GM19239 (cell line): ENCODE measurements at places on chromosomes 16 and 17.

- DNase-seq: no peak
Observed at GRCh38 chr16:67552476-67552875, 9.8 kb upstream of the CTCF start.

GRCh38 chr17:48915459-48916282 lies 7.5 kb downstream of the UBE2Z start:
- no peak for DNase-seq

- DNase-seq: no peak
Observed at GRCh38 chr17:43219746-43220380, 8.2 kb downstream of the TMEM106A start.

GRCh38 chr16:17072104-17072503 lies 398.7 kb downstream of the XYLT1 start:
- no peak for DNase-seq

DNA sequence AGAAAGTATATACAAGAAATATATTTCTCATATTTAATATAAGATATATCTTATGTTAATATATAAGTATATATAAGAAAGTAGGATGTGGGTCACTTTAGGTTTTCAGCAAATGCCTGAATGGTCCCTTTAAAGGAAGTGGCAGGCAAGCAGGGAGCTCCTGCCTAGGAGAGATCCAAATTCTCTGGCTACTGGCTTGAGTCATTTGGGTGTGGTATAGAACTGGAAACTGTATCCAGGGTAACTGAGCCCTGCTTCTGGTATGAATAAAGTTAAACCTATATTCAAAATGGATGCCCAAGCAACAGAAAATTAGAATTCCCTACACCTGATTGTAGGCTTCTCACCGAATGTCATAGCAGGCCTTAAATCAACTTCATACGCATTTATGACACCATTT lies 144.4 kb downstream of the ZNF18 start:
- DNase-seq: no peak

DNA sequence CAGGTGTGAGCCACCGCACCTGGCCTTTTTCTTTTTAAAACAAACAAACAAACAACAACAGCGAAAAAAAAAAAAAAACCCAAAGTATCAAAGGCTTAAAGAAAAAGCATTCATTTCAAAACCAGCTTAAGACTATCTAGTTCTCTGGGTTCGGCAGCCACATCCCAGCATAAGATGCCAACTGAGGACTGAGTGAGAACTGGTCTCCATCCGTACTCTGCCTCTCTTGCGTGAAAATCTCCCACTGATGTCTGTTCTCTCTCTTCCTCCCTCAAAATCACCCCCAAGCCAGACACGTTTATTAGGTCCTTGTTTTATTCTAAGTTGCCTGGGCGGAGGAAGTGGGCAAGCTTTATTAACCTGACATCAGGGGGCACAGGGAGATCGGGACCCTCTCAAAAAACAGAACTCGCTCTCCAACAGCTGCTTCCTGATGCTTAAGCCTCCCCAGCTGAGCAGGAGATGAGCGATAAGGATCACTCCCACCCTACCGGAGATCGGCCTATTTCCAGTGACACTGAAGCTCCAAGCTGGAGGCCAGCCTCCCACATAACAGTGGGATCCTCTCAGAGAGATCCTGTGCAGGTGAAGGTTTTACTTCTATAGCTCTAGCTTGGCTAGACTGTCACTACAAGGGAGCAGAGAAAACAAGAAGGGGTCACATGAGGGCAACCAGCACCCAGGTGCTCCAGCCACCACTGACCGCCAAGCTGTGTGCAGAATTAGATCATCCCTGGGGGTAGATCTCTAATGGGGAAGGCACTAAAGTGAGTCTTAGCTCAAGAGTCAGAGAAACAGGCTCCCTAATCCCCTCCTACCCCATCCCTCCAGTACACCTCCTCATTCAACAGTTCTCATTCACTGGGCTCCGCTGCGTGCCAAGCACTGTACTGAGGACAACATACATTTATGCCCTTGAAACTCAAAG lies 13.6 kb downstream of the CDC42EP4 start:
- DNase-seq: no peak

- peak; percentile 65 for DNase-seq
Observed at GRCh38 chr17:78173097-78173715, 4.8 kb downstream of the SYNGR2 start.

DNA sequence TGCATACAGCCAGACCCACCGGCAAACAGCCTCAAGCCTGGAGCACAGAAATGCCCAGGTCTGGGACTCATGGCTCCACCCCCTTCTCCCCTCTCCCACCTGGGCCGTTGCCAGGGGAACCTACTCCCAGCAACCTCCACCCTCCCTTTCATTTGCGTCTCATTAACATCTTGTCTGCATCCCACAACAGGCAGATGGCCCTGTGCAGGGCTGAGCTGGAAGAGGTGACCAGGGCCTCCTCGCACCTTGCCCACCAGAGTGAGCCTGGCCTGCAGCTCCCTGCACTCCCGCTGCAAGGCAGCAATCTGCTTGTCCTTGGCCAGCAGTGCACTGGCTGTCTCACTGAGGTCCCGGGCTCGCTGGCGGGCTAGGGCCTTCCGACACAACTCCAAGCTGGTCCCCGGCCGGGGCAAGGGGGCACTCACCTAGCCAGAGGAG lies 3.3 kb downstream of the TSPOAP1 start:
- no peak for DNase-seq

- DNase-seq: no peak
Observed at GRCh38 chr17:76523084-76524037, 14.1 kb downstream of the CYGB start.

DNA sequence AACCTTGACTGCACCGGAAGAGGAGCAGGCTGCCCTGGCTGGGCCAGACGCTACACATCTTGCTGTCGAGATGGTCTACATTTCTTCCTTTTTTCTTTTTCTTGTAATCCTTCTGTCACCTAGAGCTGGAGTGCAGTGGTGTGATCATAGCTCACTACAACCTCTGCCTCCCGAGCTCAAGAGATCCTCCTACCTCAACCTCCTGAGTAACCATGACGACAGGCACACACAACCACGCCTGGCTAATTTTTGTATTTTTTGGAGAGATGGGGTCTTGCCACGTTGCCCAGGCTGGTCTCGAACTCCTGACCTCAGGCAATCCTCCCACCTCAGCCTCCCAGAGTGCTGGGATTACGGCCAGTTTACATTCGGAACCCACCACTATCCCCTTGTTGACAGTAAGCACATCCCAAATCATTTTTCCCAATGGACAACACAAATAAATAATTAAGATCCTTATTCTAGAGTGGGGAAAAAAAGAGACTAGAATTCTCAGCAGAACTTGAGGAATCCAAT lies 79.0 kb downstream of the ANKRD11 start:
- DNase-seq: no peak
